ENCODE measurements at places on chromosomes 4 and X.
A peak's percentile ranks its signal among the peaks of the same experiment; 100 is the strongest.

- peak; percentile 48 for DNase-seq
These were observed 209.2 kb upstream of the FAT4 start for GRCh38 chr4:125105561-125105960.

DNA sequence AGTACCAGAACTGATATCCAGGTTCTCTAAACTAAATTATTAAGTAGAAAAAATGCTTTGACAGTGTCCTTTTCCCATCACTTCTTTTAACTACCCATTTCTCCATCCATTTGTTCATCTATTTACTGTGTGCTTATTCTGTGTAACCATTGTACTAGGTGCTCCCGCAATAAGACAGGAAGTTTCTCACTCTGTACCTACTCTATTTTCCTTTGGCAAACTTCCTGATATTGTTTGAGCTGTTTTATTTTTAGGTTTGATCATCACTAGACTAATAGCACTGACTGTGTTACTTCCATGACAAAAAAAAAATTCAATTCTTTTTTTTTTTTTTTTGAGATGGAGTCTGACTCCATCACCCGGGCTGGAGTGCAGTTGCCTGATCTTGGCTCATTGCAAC, 102.5 kb upstream of the CASK start:
- no peak for DNase-seq

- no peak for DNase-seq
These were observed 1.9 kb upstream of the LDB2 start for GRCh38 chr4:16900325-16900724.

GRCh38 chrX:154370300-154371016, 4.0 kb downstream of the FLNA start:
- DNase-seq: no peak

GRCh38 chr4:159414305-159414704, 311.4 kb downstream of the RAPGEF2 start:
- DNase-seq: no peak

GRCh38 chrX:139784807-139785206, 76.8 kb upstream of the MCF2 start:
- no peak for DNase-seq

- peak; percentile 58 for DNase-seq
These were observed 130.2 kb downstream of the GASK1B start for GRCh38 chr4:158042591-158043030.

DNA sequence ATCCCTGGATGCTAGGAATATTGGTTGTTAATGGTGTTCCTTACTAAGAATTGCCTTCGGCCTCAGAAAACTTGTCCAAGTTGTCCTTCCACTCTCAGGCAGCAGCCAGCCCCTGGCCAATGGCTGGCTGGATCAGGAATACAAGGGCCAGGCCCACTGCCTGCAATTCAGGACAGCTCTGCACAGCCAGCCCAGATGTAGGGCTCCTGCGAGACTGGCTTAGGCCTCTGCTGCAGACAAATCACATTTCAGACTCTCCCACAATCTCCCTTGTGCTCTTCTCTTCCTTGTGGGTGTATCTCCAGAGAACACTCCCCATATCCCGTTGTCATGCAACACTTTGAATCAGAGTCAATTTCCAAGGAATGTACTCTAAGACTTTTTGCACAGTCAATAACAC, 747.6 kb upstream of the FTHL17 start:
- no peak for DNase-seq

- DNase-seq: no peak
These were observed 93.7 kb downstream of the ADGRL3 start for GRCh38 chr4:61293707-61294400.

GRCh38 chr4:1536579-1537409, 130.6 kb upstream of the NKX1-1 start:
- DNase-seq: no peak

- DNase-seq: peak; percentile 40
These were observed 17.8 kb downstream of the ZNF185 start for GRCh38 chrX:152915541-152916241.

DNA sequence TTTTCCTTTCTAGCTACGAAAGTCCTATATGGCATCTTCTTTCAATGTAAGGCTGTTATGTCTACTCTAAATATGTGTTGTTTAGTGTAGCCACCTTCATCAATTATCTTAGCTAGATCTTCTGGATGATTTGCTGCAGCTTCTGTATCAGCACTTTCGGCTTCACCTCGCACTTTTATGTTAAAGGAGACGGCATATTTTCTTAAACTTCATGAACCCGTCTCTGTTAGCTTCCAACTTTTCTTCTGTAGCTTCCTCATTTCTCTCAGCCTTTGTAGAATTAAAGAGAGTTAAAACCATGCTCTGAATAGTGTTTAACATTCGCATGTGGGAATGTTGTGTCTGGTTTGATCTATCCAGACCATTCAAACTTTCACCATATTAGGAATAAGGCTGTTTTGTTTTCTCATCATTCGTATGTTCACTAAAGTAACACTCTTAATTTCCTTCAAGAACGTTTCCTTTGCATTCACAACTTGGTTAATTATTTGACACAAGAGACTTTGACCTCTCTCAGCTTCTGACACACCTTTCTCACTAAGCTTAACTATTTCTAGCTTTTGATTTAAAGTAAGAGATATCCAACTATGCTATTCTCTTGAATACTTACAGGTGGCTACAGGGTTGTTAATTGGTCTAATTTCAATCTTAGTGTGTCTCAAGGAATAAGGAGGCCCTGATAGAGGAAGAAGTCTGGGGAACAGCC, 476.8 kb downstream of the GABRG1 start:
- no peak for DNase-seq

DNA sequence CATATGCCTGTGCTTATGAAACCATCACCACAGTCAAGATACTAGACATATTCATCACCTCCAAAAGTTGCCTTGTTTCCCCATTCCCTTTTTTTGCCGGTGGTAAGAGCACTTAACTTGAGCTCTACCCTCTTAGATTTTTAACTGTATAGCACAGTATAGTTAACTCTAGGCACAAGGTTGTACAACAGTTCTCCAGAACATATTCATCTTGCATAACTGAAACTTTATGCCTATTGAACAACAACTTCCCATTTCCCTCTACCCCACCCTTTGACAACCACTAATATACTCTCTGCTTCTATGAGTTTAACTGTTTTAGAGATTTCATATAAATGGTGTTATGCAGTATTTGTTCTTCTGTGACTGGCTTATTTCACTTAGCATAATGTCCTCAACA, 119.3 kb downstream of the ASB9 start:
- DNase-seq: no peak

DNA sequence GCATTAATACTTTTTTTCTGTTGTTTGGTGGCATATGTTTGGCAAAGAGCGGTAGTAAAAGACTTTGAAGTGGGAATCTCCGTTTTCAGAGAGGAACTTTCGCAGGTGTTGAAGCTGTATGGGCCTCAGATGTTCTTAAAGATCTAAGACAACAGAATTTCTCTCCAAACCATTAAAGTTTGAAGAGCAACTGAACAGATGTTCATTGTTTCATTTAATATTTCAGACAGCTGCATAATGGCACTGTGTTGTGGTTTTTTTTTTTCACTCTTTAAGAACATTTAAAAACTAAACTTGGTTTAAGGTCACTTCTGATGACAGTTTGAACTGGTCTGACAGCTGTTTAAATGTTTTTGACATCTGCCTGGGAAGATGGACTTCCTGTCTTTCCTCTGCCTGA, 882.7 kb upstream of the PCDH10 start:
- no peak for DNase-seq

DNA sequence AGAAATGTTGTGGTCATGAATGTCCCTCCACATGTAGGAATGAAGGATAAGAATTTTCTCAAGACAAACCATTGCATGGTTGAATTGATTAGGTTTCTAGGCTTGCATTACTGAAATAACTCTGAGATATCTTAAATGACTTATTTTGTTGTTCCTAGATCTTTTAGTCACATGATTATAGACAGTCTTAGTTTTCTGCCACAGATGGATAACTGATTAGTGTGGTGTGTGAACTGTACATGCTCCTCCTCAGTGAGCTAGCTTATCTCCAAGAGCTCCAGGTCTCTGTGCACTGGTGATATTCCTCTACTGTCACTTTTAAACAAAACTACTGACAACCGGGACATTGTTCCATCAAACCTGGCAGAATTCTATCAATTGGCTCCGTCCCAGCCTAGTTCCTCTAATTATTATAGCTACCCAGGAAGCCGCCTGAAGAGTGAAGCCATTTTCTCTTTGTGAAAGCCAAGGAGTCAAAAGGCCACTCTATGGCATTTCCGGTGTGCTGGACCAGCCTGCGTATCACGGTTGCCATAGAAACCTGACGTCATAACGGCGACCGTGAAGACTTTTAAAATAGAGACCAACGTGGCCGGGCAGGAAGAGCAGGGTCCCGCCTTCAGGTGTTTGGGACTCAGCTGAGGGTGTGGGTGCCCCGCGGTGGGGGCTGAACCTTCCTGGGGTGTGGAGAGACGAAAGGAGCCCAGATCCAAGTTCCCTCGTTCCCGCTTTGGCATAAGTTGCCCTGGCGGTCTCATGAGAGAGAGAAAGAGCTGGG, 28.1 kb downstream of the BEX3 start:
- DNase-seq: peak; percentile 85

DNA sequence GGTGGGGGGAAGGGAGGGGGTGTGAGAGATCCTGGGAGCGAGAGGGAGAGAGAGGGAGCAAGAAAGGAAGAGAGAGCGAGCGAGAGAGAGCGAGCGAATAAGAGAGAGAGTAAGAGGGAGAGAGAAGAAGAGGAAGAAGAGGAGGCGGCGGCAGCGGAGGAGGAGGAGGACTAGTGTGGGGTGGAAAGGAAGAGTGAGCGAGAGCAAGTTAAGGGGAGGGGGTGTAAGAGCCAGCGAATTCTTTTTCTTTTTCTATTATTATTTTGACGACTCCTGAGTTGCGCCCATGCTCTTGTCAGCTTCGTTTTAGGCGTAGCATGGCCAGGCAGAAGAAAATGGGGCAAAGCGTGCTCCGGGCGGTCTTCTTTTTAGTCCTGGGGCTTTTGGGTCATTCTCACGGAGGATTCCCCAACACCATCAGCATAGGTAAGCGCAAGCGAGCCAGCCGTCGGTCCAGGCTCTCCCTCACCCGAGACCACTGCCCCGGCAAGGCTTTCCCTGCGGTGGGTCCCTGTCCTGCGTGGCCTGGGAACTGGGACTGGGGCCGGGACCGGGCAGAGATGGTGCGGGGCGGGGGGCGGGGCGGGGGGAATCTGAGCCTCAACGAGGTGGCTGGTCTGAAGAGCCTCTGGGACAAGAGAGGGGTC, at the start of gene GRIA3:
TSS of gene GRIA3 (plus strand) at position 60 of the 647 bp plus-strand sequence. CDS start at position 318, 258 bp downstream.
- peak; percentile 65 for DNase-seq

DNA sequence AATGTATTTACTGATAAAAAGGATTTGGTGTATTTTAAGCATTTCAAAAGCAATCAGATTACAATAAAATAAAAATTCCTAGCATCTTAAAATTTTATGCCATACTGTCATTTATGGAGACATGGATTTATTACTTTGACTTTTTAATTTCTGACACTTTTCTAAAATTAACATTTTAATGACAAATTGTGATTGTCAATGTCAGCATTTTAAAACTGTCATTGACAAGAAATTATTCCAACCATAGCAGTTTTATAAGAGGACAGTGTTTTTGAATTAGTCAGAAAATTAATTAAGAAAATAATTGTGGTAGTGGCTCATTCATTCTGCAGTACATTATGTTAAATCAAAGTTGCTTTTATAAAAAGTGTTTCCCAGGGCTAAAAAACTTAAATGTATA, 1954.4 kb downstream of the ARAP2 start:
- DNase-seq: no peak

DNA sequence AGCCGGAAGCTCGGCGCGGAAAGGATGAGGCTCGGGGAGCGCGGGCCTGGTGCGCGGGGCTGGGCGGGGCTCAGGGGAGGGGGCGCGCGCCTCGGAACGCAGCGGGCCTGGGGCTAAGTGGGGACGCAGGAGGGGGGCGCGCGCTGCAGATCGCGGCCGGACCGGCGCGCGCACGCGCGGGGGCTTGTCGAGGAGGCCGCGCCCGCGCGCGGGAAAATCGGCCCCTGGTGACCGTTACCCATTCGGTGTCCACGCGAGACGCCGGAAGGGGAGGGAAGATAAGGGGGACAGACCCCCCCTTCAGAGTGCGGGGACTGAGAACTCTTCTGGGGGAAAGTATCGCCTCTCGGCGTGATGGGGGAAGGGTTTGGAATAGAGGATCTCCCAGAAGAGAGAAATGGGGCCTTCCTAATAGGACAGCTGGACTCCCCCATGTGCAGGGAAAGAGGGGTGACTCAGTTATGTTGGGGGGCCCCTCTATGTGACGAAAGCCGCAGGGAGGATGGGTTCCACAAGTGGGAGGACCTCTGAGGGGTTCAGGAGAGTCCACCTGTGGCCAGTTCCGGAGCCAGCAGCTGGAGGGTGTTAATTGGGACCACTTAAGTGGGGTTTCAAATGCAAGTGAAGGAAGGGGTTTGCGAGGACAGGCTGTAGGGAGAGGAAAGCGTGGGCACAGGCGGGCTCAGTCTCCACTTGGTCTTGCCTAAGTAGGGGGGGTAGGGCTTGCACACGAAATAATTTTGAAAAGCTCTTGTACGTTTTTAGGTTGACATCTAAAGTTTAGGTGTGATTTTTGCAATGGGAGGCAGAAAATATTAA, 584 bp downstream of the SUV39H1 start:
- DNase-seq: peak; percentile 25

DNA sequence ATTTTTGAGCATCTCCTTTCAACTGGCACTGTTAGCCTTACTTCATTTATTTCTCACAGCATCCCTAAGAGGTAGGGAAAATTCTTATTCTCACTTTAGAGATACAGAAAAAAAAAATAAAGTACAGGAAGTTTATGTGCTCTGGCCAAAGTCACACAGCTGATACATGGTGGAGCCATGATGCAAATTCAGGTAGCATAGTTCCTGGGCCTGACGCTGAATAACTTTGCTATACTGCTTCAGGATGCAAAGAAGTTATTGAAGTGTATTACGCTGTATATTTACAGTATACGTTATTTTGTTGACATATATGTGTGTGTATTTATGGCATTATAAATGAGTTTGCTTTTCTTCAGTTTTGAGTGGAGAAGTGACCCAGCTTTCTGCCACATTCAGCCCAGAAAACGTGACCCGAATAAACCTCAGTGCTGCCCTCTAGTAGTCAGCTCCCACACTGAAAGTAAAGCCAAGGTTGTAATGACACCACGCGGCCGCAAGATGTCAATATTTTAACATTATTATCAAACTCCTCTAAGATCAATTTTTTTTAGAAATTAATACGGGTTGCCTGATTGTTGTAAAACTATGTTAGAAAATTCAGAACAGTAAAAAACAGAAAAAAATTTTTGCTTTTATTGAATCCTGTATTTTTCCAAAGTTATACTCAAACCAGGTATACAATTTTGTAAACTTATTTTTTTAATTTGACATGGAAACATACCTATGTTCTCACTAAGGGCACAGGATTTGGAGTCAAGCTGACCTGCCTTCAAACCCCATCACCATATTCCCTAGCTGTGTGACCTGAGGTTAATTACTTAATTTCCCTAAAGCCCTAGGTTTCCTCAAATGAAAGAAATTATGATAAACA, 3.8 kb upstream of the GUCY2F start:
- DNase-seq: peak; percentile 62

DNA sequence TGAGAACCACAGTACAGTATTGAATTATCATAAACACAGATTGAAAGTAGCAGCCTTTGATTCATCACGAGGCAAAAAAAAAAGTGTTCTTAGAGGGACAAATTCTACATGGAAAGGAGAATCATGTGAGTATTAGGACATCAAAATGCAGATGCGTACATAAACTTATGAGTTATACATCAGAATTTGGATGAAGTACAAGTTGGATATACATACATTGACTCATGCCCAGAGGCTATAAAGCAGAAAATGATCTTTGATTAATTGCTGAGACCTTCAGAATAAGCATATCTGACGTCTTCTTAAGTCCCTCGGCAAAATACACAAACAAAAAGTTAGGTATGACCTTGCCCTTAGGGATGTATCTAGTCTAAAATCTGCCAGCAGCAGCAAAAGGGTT, 206.4 kb downstream of the LDB2 start:
- peak; percentile 69 for DNase-seq

- DNase-seq: no peak
These were observed 37.7 kb downstream of the MTTP start for GRCh38 chr4:99612281-99612680.
